ENCODE measurements at places on chromosomes 12 and 14.

GRCh38 chr12:58500399-58500798, 419.9 kb downstream of the LRIG3 start:
- H3K36me3 ChIP-seq: no peaks in the 10 kb centered on the region
- H3K4me1 ChIP-seq: peaks cover 11% of the 10 kb centered on the region
- no peak overlapping the region for H3K27ac ChIP-seq
- peak; percentile 61 for DNase-seq
- H3K27me3 ChIP-seq: no peaks in the 10 kb centered on the region
- H3K4me3 ChIP-seq: no peak overlapping the region

GRCh38 chr14:100562751-100563150, 24.5 kb downstream of the BEGAIN start:
- no peaks in the 10 kb centered on the region for H3K4me1 ChIP-seq
- no peak for DNase-seq
- H3K27me3 ChIP-seq: peaks cover 75% of the 10 kb centered on the region
- no peak overlapping the region for H3K27ac ChIP-seq

GRCh38 chr14:60655119-60655897, 6.0 kb upstream of the SIX1 start:
- H3K27me3 ChIP-seq: no peaks in the 10 kb centered on the region
- H3K27ac ChIP-seq: peak overlapping the region; percentile 61
- H3K36me3 ChIP-seq: no peaks in the 10 kb centered on the region
- H3K4me3 ChIP-seq: no peak overlapping the region

DNA sequence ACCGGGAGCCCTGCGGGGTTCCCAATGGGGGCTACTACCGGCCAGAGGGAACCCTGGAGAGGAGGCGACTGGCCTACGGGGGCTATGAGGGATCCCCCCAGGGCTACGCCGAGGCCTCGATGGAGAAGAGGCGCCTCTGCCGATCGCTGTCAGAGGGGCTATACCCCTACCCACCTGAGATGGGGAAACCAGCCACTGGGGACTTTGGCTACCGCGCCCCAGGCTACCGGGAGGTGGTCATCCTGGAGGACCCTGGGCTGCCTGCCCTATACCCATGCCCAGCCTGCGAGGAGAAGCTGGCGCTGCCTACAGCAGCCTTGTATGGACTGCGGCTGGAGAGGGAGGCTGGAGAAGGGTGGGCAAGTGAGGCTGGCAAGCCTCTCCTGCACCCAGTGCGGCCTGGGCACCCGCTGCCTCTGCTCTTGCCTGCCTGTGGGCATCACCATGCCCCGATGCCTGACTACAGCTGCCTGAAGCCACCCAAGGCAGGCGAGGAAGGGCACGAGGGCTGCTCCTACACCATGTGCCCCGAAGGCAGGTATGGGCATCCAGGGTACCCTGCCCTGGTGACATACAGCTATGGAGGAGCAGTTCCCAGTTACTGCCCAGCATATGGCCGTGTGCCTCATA, 9.7 kb downstream of the TNS2 start:
- H3K27me3 ChIP-seq: no peaks in the 10 kb centered on the region
- H3K27ac ChIP-seq: no peak overlapping the region
- H3K4me1 ChIP-seq: peaks cover 12% of the 10 kb centered on the region
- no peak overlapping the region for H3K4me3 ChIP-seq
- H3K36me3 ChIP-seq: peaks cover 84% of the 10 kb centered on the region

GRCh38 chr12:109804820-109805761, 28.1 kb downstream of the TRPV4 start:
- no peaks in the 10 kb centered on the region for H3K27me3 ChIP-seq
- H3K27ac ChIP-seq: no peak overlapping the region
- peaks cover 4% of the 10 kb centered on the region for H3K36me3 ChIP-seq
- H3K4me3 ChIP-seq: no peak overlapping the region

DNA sequence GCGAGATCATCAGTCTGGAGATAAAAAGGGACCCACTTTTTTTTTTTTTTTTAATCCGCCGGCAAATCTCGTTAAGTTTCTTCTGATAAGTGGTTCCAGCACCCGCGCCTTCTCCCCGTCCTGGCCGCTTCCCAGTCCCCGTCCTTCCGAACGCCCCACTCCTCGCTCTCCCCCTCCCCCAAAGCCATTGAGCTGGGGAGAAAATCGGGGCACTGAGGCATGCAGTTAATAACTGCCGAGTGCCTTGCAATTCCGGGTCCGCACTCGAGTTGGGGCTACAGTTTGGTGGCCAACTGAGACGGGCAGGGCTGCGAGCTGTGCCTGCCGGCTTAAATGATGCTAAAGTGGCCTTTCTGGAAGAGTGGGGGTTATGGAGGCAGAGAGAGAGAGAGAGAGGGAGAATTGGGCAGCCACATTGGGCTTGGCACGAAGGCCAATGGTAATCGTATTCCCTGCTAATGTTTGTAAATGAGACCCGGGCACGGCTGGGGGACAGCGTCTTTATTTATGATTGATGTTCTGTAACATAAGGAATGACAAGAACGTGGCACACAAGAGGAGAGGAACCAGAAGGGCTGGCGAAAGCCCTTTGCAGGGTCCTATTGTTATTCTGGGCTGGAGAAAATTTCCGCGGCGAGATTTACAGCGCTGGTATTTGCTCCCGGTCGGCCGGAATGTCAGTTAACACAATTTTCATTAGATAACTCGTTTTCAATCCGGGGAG, 115.4 kb upstream of the MYL2 start:
- DNase-seq: no peak
- H3K4me3 ChIP-seq: no peak overlapping the region
- H3K27ac ChIP-seq: no peak overlapping the region
- peaks cover 42% of the 10 kb centered on the region for H3K27me3 ChIP-seq
- H3K36me3 ChIP-seq: no peaks in the 10 kb centered on the region
- H3K4me1 ChIP-seq: no peaks in the 10 kb centered on the region

- H3K27ac ChIP-seq: no peak overlapping the region
- DNase-seq: no peak
- no peaks in the 10 kb centered on the region for H3K4me1 ChIP-seq
- H3K27me3 ChIP-seq: no peaks in the 10 kb centered on the region
- peaks cover 15% of the 10 kb centered on the region for H3K36me3 ChIP-seq
These were observed 140.0 kb upstream of the FKBP4 start for GRCh38 chr12:2654741-2655140.

DNA sequence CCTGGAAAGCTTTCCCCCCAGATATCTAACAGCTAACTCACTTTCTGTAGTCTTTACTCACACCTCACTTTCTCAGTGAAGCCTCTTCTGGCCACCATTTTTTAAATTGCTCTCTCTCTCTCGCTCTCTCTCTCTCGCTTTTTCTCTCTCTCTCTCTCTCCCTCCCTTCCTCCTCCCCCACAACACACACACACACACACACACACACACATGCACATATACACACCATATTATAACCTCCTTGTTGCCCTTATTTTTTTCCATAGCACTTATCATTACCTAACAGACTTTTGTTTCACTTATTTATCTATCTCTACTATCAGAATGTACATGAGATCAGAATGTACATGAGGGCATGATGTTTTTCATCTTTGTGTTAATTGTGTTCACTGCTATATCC, 156.8 kb downstream of the DUSP6 start:
- H3K27ac ChIP-seq: no peak overlapping the region
- no peak for DNase-seq
- H3K27me3 ChIP-seq: no peaks in the 10 kb centered on the region
- no peak overlapping the region for H3K4me3 ChIP-seq
- no peaks in the 10 kb centered on the region for H3K36me3 ChIP-seq

GRCh38 chr12:94961256-94961824, 42.2 kb downstream of the NDUFA12 start:
- DNase-seq: no peak
- H3K4me3 ChIP-seq: no peak overlapping the region
- no peak overlapping the region for H3K27ac ChIP-seq
- H3K36me3 ChIP-seq: no peaks in the 10 kb centered on the region
- H3K4me1 ChIP-seq: no peaks in the 10 kb centered on the region
- peaks cover 3% of the 10 kb centered on the region for H3K27me3 ChIP-seq

DNA sequence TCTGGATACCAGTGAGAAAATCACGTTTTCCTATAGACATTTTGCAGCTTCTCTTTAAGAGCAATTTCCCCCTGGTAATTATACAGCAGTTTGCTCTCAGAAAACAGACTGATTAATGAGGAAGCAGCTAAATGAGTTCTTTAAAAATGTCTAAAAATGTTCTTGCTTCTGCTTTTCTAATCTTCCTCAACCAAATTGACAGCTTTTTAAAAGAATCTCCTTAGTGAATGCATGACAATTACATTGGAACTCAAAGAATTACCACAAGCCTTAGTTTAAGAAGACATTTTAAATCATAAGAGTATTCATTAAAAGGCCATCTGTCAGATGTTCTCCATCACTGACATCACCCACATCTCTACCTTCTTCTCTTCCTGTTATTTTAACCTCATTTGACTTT, 135.8 kb upstream of the PLXNC1 start:
- H3K4me3 ChIP-seq: no peak overlapping the region
- DNase-seq: no peak
- H3K27me3 ChIP-seq: no peaks in the 10 kb centered on the region

- H3K36me3 ChIP-seq: peaks cover 42% of the 10 kb centered on the region
- H3K27ac ChIP-seq: no peak overlapping the region
- peaks cover 26% of the 10 kb centered on the region for H3K4me1 ChIP-seq
- H3K4me3 ChIP-seq: no peak overlapping the region
- no peaks in the 10 kb centered on the region for H3K27me3 ChIP-seq
- no peak for DNase-seq
These were observed 3.6 kb upstream of the EID3 start for GRCh38 chr12:104299842-104300481.

DNA sequence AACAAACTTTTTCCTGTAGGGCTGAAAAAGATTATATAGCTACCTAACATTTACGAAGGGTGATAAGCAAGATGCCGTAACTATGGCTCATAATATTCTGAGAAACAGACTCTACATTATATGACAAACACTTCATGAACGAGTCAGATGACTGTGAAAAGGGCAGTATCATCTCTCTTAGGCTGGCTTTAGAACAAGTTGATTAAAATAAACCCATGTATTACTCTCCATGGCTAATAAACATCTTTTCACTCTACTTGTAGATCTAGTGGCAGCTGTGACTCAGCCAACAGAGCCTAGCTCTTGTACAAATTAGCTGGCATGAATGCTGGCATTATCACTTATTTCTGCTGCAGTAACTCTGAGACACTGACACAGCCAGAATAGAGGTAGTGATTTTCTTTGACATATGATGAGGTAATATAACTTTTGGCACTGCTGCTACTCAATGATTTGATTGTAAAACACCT, 47.1 kb downstream of the SLC2A13 start:
- no peak overlapping the region for H3K27ac ChIP-seq
- peak; percentile 5 for DNase-seq
- H3K36me3 ChIP-seq: no peaks in the 10 kb centered on the region
- no peaks in the 10 kb centered on the region for H3K4me1 ChIP-seq
- H3K27me3 ChIP-seq: no peaks in the 10 kb centered on the region

DNA sequence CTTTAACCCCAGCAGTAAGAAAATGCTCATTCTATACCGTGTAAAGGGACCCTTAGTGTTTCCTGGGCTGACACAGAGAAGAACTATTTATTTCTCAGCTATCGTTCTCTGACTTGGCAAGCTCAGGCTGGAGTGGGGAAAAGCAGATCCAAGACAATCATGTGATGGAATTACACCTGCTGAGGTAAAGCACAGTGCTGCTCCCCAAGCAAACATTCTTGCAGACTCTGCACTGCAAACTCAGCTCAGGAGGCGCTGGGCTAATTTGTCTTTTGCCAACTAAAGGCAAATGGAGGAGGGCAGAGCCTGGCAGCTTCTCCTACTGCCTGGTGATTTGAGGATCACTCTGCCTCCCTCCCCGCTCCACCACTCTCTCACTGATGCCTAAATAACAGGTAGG, 57.8 kb upstream of the FUT8 start:
- H3K4me1 ChIP-seq: peaks cover 6% of the 10 kb centered on the region
- no peak overlapping the region for H3K27ac ChIP-seq
- H3K36me3 ChIP-seq: no peaks in the 10 kb centered on the region
